Activated CD4-positive, CD25-positive, alpha-beta regulatory T cell treated with anti-CD3 and anti-CD28 coated beads, Interleukin-2, amount 50 U/mL, for 24 hours (primary cell): ENCODE measurements at places on chromosomes 2 and 18.

- no peak for ATAC-seq
These were observed 1.5 kb downstream of the GALNT14 start for GRCh38 chr2:31136732-31137131.

DNA sequence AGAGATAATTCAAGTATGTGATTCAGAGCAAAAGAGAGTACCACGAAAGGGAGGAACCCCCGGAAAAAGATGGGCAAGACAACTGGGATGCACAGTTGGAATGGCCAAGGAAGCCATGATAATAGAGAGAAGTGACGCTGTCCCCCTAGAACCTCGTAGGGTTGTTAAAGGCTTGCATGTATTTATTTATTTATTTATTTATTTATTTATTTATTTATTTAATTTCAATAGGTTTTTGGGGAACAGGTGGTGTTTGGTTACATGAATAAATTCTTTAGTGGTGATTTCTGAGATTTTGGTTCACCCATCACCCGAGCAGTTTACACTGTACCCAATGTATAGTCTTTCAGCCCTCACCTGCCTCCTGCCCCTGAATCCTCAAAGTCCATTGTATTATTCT is 11.5 kb upstream of the PDCL3 start:
- no peak for ATAC-seq

DNA sequence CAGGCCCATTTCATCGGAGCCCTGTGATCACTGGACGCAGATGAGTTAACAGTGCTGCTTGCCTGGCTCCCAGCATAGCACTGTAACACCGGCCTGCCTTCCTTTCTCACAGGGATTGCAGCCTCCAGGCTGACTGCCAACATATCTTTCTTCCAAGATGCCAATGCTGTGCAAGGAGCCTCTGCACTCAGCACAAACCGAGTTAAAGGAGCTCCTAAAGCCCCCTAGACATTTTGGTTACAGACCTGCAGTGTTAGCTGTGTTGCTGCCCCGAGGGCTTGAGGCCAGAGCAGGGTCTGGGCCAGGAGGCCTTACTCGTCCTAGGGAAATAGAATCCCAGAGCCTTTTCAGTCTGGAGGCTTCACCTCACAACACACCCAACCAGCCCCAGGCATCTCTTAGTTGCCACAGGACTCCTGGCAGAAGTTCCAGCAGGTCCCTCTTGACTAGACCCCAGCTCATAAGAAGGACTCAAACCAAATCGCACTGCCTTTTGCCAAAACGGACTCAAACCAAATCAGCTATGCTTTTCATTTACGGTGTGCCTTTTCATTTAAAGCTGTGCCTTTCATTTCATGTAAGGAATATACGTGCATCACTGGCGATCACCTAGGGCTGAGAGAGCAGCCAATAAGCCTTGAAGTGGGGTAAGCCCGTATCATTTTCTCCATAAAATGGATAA is 58.4 kb upstream of the EML4 start:
- no peak for ATAC-seq

DNA sequence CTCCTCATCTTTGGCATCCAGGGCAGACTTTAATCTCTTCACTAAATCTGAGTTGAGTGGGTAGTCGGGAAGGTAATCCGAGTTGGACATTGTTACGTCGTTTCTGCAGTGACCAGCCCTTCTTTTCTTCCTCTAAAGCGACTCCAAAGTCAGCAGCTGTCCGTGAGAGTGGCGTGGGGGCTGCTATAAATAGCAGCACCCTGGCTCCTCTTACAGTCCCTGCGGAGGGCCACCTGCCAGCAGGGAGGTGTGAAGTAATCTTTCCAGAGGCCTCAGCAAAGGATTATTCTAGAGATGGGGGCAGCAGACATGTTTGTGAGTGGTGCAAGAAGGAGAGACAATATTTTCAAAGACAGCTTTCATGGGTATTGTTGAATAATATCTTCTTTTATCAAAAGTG is at the start of gene ASB18:
Gene ASB18, minus strand, starts transcription at position 151 of the 400 bp plus-strand sequence. Its CDS starts 61 bp downstream, at position 90.
- no peak for ATAC-seq

DNA sequence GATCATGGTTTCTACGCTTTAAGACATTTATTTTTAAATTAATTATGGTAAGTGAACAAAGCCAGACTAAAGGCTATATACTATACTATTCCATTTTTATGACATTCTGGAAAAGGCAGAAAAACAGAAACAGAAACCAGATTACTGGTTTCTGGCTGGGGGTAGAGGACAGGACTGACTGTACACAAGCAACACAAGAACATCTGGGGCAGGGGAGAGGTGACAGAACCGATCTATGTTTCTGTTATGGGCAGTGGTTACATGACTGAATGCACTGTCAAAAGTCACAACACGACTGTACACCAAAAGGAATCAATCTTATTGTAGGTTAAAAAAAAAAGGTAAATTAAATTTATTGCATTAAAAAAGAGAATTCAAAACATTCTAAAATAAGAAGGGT is 64.7 kb downstream of the PTPN2 start:
- ATAC-seq = peak; percentile 79
